ENCODE measurements at places on chromosomes 11 and 22. TPM values are rescaled to one million over a fixed set of nuclear protein-coding genes. Genes with fewer than 3 reads are reported as not detected.

The TMEM191B gene
- 0.67 TPM for total RNA-seq

The CAPRIN1 gene
- total RNA-seq, result 190 TPM

The MFRP gene
- not detected for total RNA-seq

The SERHL2 gene
- total RNA-seq, result 1.6 TPM

The KCNQ1 gene
- total RNA-seq, result 11.4 TPM

- DNase-seq, result no peak
These were observed 1.9 kb downstream of the FBXO7 start for GRCh38 chr22:32476281-32477195.

- DNase-seq, result no peak
These were observed 569.9 kb upstream of the ANO5 start for GRCh38 chr11:21622995-21623394.

GRCh38 chr22:40407021-40407761 is 36.8 kb downstream of the SGSM3 start:
- no peak for DNase-seq

- no peak for DNase-seq
These were observed 566.7 kb upstream of the CCDC90B start for GRCh38 chr11:83852775-83853442.

GRCh38 chr22:30481711-30482110 is 9.9 kb upstream of the SEC14L3 start:
- DNase-seq, result no peak

DNA sequence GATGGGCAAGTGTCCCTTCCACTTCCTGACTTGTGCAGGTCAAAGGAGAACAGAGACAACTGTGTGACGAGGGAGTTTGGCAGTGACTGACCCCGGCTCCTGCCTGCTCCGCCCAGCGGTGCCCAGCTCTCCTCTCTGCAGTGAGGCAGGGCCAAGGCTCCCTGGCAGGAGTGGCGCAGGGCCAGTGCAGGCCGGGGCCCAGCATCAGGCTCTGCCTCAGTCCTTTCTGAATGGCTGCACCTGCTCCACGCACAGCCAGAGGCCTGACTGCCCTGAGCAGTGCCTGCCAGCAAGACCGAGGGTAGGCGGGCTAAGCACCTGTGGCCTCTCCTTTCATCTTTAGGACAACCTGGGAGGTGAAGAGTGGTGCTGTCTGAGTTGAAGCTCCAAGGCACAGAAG is 54.2 kb downstream of the WT1 start:
- no peak for DNase-seq

DNA sequence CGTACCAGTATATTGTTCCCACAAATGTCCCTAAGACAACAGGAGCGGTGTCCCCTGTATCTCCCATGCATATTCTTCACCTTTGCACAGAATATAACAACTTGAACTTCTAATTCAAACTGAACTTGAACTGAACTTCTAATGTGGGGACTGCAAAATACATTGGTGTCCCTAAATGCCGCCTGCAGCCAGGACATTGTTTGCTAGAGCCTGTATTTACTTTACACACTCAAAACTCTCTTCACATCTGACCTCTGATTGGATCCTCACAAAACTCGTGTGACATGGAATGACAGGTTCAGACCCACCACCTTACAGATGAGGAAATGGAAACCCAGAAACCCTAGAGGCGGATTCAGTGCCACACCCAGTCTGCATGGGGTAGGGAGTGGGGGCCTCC is 6.4 kb downstream of the CPT1A start:
- no peak for DNase-seq

- no peak for DNase-seq
These were observed 55.1 kb downstream of the AAMDC start for GRCh38 chr11:77876045-77876444.

- DNase-seq, result no peak
These were observed 20.9 kb upstream of the P4HA3 start for GRCh38 chr11:74332291-74332690.

GRCh38 chr11:32960553-32961164 is 55.0 kb upstream of the DEPDC7 start:
- DNase-seq, result no peak

- DNase-seq, result peak; percentile 82
These were observed 658 bp upstream of the ARFGAP2 start for GRCh38 chr11:47177229-47177845.
